ENCODE measurements at places on chromosomes 2 and 18.

- no peak for DNase-seq
These were observed 638 bp downstream of the RPS7 start for GRCh38 chr2:3575534-3576262.

DNA sequence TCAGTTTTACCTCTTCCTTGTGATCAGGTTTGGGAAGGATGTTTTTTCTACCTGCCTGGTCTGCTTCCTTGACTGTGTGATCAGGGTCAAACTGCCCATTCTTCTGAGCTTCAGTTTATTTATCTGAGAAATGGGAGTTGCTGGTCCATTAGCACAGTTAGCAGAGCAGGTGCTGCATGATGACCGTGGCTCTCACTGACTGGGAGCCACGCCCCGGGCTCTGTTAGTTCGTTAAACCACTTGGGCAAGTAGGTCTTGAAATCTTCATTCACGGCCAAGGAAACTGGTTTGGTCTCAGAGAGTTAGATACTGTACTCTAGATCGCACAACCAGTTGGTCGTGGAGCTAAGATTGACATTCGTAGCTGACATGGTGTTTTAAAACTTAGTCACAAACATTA is 41.7 kb downstream of the INPP5D start:
- DNase-seq: no peak

- DNase-seq: no peak
These were observed 20.4 kb upstream of the XDH start for GRCh38 chr2:31434911-31435310.

GRCh38 chr2:102064679-102065674 is 73.2 kb downstream of the IL1R2 start:
- DNase-seq: no peak

- DNase-seq: no peak
These were observed 3.3 kb downstream of the MYCN start for GRCh38 chr2:15943378-15944280.

DNA sequence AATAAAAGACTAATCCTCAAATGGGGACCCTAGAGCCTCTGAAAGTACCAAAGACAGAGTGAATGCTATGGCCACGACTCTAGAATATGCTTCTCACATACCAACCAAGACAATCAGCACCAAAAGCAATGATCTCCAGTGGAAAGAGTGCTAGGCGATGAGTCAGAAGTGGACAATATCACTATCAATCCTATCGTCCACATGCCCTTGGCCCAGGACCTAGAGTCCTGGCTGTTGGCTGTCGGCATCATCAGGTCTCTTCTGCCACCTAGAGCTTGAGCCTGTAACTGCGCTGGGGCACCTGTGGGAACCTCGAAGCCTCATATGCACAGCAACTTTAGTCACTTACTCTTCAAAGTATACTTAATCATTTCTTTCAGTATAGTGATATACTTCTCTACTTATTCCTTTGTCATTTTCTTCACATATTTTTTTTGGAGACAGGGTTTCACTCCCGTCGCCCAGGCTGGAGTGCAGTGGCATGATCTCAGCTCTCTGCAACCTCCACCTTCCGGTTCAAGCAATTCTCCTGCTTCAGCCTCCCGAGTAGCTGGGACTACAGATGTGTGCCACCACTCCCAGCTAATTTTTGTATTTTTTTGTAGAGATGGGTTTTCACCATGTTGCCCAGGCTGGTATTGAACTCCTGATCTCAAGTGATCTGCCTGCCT is 29.7 kb downstream of the NOL10 start:
- no peak for DNase-seq
